H54 (cell line): ENCODE measurements at places on chromosomes 13 and 19.

GRCh38 chr19:46373491-46374359, 26.8 kb downstream of the PPP5C start:
- peak; percentile 78 for DNase-seq

DNA sequence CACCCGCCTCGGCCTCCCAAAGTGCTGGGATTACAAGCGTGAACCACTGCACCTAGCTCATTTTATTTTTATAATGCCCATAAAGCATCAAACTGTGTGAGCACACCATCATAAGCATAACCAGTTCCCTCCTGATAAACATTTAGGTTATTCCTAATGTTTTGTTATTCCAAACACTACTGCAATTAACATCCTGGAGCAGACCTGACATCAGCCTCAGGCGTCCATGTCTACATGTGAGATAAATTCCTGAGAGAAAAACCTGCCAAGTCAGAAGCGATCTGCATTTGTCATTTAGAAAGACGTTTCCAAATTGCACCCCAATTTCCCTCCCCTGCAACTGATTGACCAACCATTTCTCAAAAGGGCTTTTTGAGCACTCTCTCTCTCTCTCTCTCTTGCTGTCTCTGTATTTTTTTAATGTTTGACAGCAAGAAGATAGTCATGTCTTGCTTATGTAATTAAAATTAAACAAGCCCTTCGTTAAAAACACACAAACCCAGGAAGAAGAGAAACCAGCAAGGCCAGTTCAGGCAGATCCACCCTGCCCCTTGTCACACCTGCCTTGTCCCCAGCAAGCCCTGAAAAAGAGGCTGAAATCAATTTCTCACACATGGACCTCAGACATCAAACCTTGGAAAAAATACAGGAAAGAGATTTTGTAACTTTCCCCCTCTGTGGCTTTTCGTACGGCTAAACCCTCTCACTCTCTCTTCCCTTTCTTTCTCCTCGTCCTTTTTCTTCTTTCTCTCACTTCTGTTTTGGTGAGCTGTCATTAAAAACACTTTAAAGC, 9.9 kb downstream of the LYPD3 start:
- no peak for DNase-seq

DNA sequence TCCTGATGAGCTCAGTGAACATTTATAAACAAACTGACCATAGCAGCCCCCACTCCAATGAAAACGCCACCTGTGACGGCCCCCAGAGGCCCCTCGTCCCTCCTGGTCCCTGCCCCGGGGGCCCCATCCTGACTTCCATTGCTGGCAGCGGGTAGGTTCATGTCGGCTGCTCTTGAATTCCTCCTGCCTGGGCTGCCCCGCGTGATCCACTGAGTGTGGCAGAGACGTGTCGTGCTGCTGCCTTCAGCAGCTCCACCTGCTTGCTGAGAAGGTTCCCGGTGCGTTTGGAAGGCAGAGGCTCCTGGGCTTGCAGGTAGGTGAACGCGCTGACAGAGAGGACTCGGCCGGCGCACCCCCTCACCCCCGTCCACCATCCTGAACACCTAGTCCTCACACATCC, 11.6 kb downstream of the C2CD4C start:
- no peak for DNase-seq

- no peak for DNase-seq
Measured at GRCh38 chr19:52230685-52231084, 38.7 kb upstream of the ZNF766 start.

GRCh38 chr19:19106056-19106551, 32.2 kb downstream of the TMEM161A start:
- DNase-seq: no peak

DNA sequence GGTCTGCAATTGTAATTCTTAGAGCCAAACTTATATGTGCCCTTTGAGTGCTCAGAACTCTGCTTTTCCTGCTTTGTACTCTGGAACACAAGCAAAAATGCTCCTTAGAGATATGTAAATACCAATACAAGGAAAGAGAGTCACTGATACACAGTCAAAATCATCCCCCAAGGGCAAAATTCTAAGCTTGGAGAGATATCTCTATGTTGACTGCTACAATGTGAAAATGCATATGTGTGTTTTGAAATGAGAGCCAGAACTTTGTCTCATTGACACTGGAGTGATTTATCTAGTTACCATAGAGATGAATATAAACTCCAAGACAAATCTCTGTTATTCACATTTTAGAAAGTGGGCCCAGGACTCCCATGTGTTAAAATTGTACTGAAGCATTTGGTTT, 494.8 kb upstream of the SLITRK1 start:
- no peak for DNase-seq

- no peak for DNase-seq
Measured at GRCh38 chr19:39906283-39906682, 28.2 kb downstream of the FCGBP start.

DNA sequence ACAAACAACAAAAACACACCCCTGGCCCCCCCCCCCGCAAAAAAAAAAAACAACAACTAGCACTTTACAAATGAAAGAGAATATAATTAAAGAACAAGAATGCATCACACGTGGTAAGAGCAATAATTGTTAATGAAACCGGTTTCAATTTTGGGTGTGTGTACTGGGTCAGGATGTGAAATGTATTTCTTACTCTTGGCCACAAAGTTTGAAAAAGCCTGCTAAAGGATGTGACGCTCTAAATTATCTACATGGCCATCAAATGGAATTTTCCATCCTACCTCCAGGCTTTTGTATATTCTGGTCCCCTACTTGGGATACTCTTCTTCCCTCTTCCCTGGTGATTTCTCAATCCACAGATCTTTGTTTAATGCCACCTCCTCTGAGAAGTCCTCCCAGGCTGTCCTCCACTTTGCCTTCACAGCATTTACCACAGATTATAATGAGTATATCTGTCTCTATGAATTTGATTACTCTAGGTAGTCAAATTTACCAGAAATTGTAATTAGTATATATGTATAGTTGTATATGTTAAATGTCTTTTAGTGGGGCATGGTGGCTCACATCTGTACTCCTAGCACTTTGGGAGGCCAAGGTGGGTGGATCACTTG, 2.1 kb downstream of the SARS2 start:
- no peak for DNase-seq

DNA sequence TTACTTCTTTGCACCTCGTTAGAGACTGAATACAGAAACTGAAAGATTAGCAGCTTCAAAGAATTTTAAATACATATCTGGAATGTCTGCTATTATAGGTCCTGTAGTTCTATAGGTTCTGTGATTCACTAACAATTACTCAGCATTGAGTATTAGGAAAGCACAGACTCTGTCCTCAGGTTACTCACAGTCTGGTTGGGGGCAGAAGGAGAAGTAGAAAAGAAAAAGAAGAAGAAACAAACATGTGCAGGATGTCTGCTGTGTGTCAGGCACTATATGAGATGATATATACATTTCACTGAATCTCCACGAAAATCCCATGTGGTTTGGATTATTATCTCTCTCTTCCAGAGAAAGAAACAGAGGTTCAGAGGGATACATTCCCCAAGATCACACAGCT, 40.1 kb downstream of the SERTM1 start:
- DNase-seq: no peak

GRCh38 chr13:65856431-65856830, 1373.7 kb downstream of the PCDH9 start:
- no peak for DNase-seq

- no peak for DNase-seq
Measured at GRCh38 chr13:27171244-27171826, at the start of gene USP12. Gene USP12, minus strand, starts transcription at chr13:27171811. Its CDS starts 172 bp downstream, at chr13:27171639.

DNA sequence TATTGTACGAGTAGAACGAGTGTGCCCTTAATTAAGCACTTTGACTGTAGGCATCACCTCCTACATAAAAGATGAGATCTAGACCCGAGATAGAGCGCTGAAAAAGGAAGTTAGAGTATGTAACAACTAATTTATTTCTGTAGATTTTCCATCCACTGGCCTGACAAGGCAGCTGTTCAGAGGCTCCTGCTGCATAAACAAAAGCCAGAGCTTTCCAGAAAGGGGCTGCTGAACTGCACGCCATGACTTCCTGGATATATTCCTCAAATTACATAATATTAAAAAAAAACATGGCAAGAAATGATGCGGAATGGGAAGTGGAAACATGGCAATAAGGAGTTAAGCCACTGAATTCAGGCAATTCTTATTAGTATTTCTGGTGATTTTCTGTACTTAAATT, 89.7 kb downstream of the AKAP11 start:
- DNase-seq: no peak

GRCh38 chr19:1214299-1214861, 8.8 kb downstream of the STK11 start:
- DNase-seq: no peak

DNA sequence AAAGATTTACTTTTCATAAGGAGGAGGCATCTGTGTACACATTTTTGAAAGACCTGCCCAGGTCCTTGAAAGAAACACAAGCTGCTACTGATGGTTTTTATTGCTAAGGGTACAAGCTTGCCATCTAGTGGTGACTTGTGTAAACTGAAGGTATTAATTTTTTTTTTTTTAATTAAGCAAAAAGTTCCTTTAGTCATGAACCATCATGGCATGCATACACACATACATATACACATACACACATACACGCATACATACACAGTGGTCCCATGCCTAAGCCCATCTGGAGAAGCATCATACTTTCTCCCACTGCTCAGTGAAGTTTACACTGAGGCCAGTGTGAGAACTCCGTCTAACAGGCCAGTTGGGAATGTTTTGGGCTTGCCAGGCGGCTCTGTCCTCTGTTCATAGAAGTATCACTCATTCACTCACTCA, 312.5 kb downstream of the DCLK1 start:
- DNase-seq: peak; percentile 9

DNA sequence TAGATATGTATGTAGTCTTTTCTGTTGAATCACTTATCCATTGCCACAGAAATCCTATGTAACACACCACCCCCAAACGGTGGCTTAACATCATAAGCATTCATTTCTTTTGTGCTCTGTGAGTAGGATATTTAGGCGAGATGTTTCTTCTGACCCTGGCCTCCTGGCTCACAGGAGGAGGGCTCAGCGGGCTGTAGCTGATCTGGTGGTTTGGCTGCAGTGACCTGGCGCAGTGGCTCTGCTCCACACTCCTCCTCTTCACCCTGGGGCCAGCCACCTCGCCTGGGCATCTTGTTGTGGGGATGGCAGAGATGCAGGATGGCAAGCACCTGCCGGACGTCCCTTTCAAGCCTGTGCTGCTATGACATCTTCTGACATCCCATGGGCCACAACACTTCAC, 147.1 kb upstream of the IRS2 start:
- DNase-seq: no peak

DNA sequence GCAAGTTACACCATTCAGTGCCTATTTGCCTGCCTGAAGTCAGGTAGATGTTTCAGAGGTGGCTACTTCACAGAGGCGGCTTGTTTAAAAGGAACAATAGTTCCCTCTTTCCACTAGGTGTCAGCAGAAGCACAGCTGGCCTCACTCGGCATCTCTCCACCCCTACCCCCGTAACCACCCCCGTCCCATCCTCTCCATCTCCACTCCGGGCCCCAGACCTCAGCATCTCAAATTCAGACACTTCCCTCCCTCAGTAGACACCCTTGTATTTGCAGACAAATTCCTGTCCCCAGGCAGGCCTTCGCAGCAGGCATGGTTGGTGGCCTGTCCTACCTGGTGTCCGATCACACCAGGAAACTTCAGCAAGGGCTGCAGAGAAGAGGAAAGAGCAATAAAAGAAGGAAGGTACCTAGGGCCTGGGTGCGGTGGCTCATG, 9.1 kb upstream of the DPP9 start:
- DNase-seq: peak; percentile 65

GRCh38 chr13:101942038-101942437, 459.8 kb downstream of the FGF14 start:
- peak; percentile 24 for DNase-seq

DNA sequence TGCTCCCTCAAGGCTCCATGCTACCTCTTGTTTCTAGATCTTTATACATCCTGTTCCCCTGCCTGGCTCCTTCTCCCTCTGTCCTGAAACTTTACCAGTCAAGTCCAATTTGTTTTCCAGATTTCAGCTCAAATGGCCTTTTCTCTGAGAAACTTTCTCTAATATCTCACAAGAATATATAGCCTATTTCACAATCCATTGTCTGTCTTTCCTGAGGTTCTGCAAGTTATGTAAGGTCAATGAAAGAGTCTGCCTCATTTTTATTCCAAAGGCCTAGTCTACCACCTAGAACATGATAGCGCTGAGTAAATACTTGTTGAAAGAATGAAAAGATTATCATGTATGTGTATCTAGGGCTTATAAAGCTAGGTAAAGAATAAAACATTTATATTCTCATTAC, 348.8 kb downstream of the SPRY2 start:
- no peak for DNase-seq

GRCh38 chr13:110980921-110981320, 66.1 kb upstream of the ANKRD10 start:
- DNase-seq: no peak

GRCh38 chr19:48627201-48627864, 8.0 kb downstream of the SPHK2 start:
- no peak for DNase-seq

- no peak for DNase-seq
Measured at GRCh38 chr19:30562981-30563380, 190.8 kb downstream of the ZNF536 start.

GRCh38 chr19:4399812-4400134, 574 bp downstream of the SH3GL1 start:
- peak; percentile 44 for DNase-seq

DNA sequence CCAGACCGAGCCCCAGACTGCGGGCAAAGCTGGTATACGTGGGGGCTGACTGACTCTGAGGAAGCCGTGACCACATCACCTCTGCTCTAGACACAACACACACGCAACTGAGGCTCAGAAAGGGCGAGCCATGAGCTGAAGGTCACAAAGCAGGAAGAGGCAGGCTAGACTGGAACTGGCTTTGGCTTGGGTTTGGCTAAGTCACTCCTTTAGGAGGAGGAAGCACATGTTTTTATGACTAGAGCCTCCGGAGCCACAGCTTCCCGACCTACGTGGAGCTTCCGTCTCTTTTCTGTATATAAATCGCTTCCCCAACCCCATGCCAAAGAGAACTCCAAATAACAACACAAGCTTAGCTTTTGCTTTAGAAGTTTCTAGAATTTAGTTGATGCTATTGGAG, 48.0 kb downstream of the RFX2 start:
- no peak for DNase-seq

DNA sequence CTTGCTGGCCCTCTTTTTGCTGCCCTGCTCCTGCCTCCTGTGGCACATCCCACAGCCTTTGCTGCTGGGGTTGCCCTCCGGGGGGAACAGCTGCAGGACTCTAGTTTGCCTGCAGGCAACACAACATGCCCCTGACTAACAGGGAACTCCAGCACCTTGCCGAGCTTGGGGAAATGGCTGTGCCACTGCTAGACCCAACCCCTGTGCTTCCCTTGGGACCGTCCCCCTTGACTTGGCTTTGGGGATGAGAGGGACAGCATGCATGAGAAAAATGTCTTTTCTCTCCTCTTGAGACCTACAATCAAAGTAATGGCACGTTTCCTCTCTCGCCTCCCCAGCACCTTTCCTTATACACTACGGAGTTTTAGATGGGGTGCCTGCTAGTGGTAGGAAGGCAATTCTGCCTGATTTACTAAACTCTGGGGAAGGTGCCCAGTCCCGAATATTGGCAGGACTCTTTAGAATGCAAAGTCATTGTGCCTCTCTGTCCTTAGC, 12.4 kb upstream of the VWA8 start:
- no peak for DNase-seq
